Cardiac muscle cell (in vitro differentiated cells and primary cell): ENCODE measurements at places on chromosomes 3 and 15.

DNA sequence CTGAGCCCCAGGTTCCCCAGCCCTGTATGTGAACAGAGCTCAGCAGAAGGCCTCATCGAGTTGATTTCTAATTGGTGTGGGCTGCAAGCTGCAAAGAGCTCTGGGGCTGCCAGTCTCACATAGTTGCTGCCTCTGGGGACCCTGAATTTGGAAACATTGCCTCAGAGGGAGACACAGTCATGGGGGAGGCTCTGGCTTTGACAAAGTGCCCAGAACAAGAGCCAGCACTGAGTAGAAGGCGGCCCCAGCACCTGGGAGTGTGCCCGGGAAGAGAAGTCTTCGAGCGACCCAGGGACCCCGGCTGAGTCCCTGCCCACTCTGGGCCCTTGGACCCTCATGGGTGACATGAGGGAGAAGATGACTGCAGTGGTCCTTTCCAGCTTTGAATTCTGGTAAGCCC, 7.3 kb downstream of the NTRK3 start:
- peak; percentile 64 for DNase-seq

DNA sequence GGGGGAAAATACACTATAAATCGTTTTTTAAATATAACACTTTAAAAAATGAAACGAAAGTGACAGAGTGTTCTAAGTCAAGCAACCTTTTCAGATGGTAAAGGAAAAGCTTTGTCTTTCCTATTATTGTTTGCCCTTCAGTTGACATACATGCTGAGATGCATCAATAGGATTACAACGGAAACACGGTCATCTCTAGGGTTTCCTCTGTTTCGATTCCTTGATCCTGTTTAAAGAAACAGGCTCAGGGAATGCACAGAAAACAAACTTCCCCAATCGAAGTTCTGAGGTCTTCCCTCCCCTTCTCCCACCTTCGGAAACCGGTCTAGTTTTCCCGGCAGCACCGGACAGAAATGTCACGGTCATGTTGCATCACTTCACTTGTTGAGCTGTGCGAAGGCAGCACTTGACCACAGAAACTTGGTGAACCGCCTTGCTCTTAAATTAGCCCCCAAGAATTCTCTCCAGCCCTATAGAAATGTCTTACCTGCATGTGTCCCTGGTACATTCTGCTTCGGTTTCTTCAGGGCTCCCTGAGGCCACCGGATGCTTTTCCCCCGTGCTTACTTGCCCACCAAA, 556 bp downstream of the PEX5L start:
- no peak for DNase-seq

- DNase-seq, result no peak
Observed at GRCh38 chr3:181358562-181358961, 353.2 kb upstream of the SOX2 start.

DNA sequence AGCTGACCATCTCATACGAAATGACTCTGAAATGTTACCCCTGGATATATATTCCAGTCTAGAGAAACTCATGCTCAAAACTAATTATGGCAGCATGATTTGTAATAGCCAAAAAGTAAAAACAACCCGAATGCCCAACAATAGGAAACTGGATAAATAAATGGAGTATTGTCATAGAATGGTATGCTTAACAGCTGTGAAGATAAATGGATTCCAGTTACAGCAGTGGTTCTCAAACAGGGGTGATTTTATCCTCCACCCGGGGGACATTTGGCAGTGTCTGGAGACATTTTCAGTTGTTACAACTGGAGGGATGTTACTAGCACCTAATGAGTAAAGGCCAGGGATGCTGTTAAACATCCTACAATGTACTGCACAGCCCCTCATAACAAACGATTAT, 52.3 kb upstream of the PIAS1 start:
- no peak for DNase-seq

DNA sequence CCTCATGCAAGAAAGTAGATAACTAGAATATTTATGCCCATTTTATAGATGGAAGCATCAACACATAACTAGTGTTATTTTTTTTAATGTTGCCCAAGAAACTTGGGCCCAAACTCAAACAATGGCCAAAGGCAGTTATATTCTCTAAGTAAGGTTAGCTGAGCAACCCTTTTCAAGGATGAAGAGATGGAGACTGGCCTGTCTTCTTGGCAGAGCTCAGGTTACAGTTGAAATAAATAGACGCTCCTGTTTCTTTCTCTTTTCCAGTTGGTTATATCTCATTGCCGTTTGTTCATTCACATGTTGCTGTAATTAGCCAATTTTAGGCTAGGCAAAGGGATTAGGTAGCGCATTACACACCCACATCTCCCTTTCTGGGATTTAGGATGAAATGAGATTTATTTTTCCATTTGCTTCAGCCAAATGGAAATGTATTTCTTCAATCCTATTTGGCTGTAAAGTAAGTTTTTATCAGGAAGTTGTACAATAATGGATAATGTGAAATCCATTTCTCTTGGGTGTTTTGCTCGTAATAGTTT, 93.2 kb downstream of the CMSS1 start:
- DNase-seq, result no peak

GRCh38 chr3:42117175-42118008, 26.2 kb downstream of the TRAK1 start:
- DNase-seq, result peak; percentile 80

DNA sequence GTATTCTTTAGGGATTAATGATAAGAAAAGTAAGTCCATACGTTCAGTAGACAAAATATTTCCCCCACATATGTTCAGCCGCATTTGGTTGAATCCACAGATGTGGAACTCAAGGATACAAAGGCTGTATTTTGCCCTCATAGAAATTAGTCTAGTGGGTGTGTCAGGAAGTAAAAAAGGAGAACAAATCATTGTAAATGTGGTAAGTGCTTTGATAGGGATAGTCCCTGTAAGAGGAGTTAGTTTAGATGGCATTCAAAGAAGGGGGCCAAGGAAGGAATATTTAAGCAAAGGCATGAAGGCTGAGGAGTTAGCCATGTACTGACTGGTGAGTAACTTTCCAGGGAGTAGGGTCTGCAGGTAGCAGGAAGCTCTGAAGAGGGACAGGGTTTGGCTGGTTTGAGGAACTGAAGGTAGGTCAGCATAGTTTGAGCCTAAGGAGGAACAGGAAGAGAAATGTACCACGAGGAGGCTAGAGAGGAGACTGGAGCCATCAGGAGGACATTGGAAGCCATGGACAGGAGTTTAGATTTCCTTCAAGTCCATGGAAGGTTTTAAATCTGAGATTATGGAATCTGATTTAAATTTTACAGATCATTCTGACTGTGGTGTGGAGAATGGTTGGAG, 98.8 kb downstream of the MME start:
- DNase-seq, result no peak

- no peak for DNase-seq
Observed at GRCh38 chr3:111662907-111663306, 67.8 kb upstream of the ZBED2 start.

DNA sequence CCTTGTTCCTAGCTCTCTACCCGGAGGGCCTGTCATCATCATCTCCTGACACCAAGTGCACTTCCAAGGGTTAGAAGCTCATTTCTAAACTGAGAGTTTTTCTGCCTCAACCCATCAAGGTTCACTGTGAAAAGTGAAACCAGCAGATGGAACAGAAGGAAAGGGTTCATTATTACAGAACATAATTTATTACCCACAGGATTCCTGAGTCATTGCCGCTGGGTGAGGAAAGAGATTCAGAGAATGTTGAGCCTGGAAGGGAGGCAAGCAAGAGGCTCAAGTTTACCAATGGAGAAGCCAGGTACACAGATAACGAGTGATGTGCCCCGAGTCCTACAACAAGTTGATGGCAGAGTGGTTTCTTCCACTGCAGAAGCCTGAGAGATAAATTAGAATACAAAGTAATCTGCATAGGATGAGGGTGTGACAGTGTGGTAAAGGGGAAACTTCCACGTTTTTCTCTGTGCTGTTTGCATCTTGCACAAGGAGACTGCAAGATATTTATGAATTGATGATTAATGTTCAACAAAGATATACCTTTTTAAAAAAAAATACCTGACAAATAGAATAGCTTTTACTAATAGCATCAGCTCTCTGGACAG, 80.5 kb upstream of the SETMAR start:
- no peak for DNase-seq

- DNase-seq, result no peak
Observed at GRCh38 chr3:108899530-108899929, 54.1 kb downstream of the GUCA1C start.

GRCh38 chr3:149487598-149488197, 13.2 kb downstream of the TM4SF4 start:
- DNase-seq, result no peak

- DNase-seq, result peak; percentile 24
Observed at GRCh38 chr3:13479332-13479581, 849 bp upstream of the HDAC11 start.

DNA sequence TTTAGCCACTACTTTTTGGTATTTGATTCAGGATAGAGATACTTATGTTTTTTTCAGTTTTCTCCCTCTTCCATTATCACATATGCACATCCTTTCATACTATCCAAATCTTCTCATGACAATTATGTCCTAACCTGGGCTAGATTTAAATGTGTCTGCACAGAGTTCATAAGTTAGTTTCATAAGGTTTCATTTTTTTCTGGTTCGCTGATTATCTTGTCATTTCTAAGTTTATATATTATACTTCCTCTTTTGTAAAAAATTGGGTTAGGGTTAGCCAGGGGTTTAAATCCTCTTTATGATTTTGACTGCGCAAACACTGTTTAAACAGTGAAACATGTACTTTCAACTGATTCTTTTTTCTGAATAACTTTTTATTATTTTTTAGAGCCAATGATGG, 148.6 kb downstream of the SST start:
- DNase-seq, result no peak

- DNase-seq, result no peak
Observed at GRCh38 chr15:88748651-88749050, 54.6 kb upstream of the ACAN start.

DNA sequence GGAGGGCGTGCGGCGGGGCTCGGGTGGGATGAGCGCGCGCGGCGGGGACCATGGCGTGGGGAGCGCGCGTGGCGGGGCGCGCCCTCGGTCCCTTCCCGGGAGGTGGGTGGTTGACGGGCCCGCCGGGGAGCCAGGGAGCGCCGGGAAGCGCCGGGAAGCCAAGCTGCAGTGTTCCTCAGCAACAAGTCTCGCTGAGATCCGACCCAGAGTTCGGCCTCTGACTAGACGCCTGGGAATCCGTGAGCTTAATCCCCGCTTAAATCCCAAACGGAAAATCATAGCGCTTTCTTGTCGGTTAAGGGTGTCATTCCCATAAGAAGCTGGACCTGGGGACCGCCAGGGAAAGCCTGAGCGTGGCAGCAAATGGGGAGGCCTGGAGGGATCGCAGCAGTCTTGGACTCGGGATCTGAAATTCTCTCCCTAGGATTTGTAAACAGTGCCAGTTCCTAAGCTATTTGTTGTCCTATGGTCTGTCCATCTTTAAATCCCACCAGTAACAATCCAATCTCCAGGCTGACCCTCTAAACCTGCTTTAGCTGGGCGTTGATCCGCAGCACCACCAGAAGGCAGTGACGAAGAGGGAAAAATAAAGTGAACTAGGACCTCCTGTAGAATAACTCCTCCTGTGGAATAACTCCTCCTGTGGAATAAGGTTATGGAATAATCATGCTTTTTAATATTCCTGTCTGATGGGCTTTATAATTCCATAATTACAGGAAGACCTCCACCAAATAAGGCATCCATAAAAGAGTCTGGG, 570 bp upstream of the NEDD4 start:
- no peak for DNase-seq

- no peak for DNase-seq
Observed at GRCh38 chr15:87682527-87682926, 574.0 kb downstream of the NTRK3 start.

GRCh38 chr15:61923173-61923572, 137.1 kb downstream of the VPS13C start:
- no peak for DNase-seq

DNA sequence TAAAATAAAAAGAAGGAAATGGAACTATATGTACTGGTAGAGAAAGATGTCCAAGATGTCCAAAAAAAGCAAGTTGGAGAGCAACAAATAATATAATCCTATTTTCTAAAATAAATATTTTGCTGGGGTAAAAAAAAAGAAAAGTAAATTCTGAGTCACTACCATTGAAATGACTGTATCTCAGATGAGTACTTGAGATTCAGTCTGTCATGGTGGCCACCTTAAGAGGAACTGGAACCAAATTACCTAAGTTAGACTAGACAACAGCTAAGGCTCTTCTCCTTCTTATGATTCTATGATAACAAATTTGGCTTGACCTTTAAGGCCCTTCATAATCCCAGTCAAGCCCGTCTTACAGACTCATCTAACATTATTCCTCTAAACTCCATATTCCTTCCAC, 270.6 kb upstream of the HES1 start:
- no peak for DNase-seq

- no peak for DNase-seq
Observed at GRCh38 chr3:158384019-158384418, 187.0 kb upstream of the MLF1 start.

DNA sequence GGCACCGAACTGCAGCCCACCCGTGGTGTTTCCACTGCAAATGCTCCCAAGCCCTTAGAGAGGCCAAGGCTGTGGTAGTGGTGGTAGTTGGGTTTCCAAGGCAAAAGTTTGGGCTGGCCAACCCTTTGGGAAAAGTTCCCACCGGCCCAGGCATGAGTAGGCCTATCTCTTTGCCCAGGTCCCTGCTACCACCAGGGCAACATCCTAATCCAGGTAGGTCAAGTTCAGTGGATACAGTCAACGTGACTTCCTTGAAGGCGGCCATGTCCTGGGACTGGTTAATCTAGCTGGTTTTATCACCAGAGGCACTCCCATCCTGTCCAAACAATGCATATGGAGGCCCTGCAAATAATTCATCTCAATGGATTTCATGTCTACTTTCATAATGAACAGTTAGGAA, 1.6 kb upstream of the ONECUT1 start:
- DNase-seq, result no peak

GRCh38 chr3:101778385-101779046, 495 bp upstream of the NXPE3 start:
- DNase-seq, result no peak

DNA sequence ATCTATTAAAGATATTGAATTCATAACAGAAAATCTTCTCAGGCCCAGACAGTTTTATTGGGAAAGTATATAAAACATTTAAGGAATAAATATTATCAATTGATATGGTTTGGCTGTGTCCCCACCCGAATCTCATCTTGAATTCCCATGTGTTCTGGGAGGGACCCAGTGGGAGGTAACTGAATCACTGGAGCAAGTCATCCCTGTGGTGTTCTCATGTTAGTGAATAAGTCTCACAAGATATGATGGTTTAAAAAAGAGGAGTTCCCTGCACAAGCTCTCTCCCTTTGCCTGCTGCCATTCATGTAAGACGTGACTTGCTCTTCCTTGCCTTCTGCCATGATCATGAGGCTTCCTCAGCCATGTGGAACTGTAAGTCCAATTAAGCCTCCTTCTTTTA, 160.5 kb downstream of the ANO10 start:
- DNase-seq, result no peak

- DNase-seq, result no peak
Observed at GRCh38 chr15:45149060-45149459, 19.3 kb downstream of the DUOX1 start.

DNA sequence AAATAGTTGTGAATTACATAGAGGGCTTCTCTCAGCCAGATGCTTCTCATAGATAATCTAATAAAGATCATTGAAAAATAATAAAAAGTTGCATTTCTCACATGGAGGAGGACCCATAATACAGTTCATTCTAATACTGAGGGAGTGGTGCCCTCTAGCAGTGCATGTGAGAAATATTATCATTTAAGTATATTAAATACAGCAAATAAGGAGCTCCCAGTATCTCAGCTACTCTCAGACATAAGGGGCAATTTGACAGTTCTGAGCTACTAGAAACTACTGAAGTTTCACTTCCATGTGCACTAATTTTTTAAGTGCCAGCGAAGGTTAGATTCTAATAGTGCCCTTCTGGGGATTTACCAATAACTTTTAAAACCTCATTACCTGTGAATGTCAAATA, 188.3 kb downstream of the IL5RA start:
- peak; percentile 11 for DNase-seq

GRCh38 chr3:72973031-72973723, 23.4 kb upstream of the PPP4R2 start:
- DNase-seq, result no peak
